CD4-positive, alpha-beta T cell treated with Interleukin-21 for 1 hour (primary cell): ENCODE measurements at places on chromosomes 2 and 18.
A peak's percentile ranks its signal among the peaks of the same experiment; 100 is the strongest.

- DNase-seq: no peak
Measured at GRCh38 chr2:67825476-67825875, 237.3 kb downstream of the C1D start.

GRCh38 chr18:42931491-42931890 is 184.0 kb downstream of the RIT2 start:
- DNase-seq: no peak

DNA sequence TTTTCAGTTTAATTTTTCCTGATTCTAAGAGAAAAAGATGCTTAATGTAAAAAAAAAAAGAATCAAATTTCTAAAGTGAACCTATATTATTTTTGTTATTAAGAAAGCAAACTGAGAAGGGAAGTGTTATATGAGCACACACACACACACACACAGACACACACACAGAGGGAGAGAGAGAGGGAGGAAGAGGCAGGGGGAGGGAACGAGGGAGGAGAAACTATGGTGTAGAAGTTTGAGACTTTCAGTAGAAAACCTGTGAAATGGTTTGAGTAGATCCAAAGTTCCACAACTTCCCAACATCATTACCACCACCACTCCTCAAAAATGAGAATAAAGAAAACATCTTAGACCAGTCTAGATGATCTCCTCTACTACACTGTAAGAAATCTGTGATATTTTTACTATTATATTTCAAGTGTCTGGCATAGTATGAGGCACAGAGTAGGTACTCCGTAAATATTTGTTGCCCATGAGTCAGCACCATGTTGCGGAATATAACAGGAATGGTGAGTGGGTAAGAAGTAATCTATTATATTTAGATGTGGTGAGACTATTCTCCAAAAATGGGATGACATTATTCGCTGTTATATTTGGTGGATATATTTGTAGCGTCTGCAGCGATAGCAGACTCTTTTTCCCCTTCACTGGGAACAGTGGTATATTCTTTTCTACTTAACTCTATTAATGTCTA is 149.4 kb upstream of the DNMT3A start:
- no peak for DNase-seq

- no peak for DNase-seq
Measured at GRCh38 chr18:649341-649740, 8.1 kb upstream of the TYMS start.

GRCh38 chr2:70247364-70248180 is 856 bp downstream of the TIA1 start:
- peak; percentile 8 for DNase-seq

DNA sequence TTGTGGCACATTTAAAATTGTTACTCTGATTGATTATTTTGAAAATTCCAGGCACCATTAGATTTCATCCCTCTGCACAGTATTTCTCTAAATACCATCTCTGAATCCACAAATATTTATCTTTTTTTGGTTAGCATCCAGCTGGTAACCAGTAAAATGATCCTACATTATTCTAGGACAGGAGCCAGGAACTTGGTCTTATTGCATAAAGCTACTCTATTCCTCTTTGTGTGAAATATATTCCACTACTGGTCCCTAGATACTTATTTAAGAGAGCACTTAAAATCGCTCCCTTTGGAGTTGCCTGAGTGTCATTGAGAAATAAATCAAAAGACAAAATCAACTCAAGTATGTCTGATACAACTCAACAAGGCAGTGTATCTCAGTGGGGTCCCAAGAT is 7.4 kb upstream of the MBOAT2 start:
- no peak for DNase-seq

DNA sequence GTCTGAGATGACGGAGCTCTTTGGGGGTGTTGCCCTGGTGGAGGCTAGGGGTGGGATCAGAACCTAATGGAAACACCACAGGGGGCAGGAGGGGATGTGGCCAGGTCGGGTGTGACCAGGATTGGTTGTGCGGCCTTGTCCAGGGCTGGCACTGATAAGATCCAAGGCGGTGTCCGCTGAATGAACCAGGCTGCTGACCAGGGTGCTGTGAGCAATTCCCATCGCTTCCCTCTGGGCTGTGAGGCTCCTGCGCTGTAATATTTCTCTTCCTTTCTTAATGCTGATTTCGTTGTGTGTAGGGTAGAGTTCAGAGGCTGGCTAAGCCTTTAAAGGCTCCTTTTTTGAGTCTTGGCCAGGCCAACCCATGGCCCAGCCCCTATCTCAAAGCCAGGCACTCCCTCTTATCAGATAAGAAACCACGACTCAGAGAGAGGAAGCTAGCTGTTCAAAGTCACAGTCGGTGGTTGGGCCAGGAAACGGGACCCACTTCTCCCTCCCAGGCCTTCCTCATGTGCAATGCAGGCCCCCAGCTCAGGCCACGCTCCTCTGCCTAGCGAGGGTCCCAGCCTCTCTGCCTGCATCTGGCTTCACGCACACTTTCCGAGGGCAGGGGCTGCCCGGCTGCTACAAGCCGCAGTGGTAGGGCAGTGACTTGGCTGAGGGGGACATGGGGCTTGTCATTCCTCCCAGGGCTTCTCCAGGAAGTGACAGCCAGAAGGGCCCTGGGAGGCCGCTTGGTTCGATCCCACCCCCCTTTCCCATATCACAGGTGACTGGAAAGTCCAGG is 26.0 kb upstream of the FOSL2 start:
- DNase-seq: peak; percentile 84

GRCh38 chr2:167954495-167954894 is 292.9 kb downstream of the STK39 start:
- no peak for DNase-seq

- DNase-seq: no peak
Measured at GRCh38 chr2:235002198-235003095, 50.6 kb downstream of the SH3BP4 start.

DNA sequence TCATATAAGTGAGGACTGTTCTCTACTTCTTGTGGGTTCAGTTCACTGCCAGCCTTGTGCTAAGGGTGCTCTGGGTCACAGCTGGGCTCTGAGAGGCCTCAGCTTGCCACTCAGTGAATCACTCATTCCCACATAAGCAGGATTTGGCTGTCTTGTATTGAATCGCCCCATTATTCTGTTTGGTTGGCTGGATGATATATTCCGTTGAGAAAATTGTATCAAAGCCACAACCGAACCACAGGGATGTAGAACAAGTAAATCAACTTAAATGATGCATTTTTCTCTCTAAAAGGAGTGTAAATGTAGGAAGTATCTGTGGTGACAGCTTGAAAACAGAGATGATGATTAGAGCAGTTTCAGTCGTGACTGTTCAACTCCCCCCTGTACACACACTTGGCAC is 39.6 kb downstream of the TTC39C start:
- DNase-seq: no peak
